ENCODE measurements at places on chromosomes 4 and X.

- DNase-seq, result no peak
Observed at GRCh38 chr4:8159537-8160232, 1.1 kb upstream of the ABLIM2 start.

GRCh38 chr4:20532871-20533870, 167.1 kb upstream of the PACRGL start:
- no peak for DNase-seq

- DNase-seq, result no peak
Observed at GRCh38 chr4:76486588-76487276, 51.7 kb downstream of the SHROOM3 start.

DNA sequence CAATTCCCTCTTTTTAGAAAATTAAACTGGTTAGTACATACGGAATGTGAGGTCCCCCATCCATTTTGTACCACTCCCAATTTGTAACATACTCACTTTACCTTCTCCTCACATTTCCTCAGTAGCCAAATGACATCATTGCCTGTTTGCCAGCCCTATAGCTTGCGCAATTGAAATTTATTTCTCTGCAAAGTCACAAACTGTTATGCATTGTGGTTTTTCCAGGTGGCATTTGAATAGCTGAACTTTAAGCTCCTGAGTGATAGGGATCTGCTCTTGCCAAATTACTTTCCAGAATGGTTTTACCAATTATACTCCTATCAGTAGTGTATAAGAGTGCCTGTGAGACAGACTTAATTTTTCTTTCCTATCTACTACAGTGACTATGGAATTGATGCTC, 7.7 kb downstream of the COL4A5 start:
- DNase-seq, result no peak

DNA sequence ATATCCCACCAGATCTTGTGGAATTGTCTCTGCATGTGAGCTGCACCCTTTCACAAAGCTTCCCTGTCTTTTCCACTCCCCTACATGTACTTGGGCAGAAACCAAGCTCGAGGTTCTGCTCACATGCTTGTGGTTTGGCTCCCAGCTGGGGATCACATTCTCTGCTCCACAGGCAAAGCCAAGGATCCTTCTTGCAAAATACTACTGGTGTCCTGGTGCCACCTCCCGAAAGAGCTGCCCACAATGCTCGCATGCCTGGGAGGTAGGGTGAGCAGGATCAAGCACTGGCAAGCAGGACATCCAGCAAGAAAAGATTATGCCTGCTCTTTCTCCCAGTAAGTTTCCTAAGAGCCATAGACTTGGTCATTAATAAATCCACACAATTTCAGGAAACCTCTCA, 45.1 kb upstream of the PPARGC1A start:
- no peak for DNase-seq

- DNase-seq, result no peak
Observed at GRCh38 chrX:75784680-75785491, at the start of gene MAGEE2. Gene MAGEE2, minus strand, starts transcription at chrX:75785254. Its CDS starts 203 bp downstream, at chrX:75785051.

DNA sequence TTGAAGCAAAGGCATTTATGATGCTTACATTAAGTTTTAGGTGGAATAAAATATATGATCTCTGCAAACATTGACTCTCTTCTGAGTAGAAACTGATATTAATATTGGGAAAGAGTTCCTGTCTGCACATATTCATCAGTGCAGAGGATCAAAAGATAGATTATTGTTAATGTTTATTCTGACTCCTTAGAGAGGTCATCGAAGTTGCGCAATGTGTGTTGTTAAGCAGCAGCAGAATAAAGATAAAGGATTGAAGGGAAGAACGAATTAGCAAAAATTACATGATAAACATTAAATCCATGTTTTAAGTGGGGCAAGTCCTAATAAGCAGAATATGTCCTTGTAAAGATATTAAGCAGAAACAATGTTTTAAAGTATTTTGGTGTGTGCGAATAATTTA, 72.6 kb upstream of the MBNL3 start:
- DNase-seq, result no peak

GRCh38 chrX:22534643-22535042, 261.9 kb downstream of the CBLL2 start:
- no peak for DNase-seq

DNA sequence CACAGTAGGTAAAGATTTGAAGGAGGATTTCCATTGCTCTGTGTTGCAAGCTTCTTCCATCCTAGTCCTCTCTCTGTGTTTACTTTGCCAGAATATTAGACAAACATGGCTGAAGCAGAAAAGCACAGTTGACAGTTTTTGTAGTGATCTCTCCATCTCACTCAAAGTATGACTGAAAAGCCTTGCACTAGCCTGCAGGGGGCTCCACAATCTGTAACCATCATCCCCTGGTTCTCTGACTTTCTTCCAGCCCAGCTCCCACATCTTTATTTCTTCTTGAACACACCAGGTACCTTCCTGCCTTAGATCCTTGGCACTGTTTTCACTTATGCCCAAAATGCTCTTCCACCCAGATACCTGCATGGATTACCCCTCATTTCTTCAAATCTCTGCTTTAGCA, 34.1 kb upstream of the HHIP start:
- DNase-seq, result no peak

DNA sequence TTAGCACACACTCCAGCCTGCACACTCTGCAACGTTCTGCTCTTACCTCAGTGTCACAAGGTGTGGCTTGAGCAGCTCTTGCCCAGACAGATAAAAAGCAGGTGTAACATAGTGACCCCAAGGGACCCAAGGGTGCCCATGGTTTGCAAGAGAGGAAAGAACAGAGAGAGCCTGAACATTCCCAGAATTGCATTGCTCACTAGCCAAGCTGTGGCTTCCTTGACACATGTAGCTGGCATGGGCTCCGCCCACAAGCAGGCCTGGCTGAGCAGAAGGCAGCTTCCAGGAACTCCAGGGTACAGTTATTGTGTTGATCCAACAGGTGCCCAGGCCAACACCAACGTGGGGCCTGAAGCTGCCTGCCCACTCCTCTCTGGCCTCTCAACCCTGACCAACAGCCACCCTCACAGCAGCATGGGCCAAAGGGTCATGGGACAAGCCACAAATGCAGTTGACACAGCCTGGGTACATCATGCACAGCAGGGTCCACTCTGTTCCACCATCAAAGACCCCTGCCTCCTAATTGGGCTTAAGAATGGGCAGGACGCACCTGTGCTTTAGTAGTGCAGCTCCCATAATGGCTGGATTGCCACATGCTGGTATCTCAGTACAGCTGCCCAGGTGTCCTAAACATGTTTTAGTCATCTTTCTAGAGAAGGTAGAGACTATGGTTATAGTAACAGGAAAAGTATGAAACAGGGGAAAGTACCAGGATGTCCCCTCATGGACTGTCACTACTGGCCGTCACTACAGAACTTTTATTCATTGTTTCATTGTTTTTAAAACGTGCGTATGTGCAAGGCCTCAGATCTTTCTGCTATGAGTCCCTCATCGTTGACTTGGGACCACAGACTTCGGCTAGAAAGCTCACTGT, 73.7 kb upstream of the ACSL1 start:
- DNase-seq, result no peak

DNA sequence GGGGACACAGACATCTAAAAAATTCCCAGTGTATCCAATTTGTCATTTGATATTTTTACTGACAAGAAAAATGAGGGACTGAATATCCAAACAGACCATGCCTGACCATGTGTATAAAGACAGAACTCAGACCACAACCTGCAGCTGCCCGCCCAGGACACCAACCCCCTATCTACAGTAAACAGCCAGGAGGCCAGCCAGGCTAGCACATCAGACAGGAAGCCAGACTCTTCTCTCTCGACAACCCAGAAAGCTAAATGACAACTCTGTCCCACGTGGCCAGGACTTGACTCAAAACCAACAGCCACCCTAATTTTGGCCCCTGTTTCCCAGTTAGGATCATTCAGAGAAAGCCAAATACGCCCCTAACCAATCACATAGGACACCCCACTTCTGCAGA, 15.1 kb downstream of the AFAP1 start:
- DNase-seq, result no peak

- no peak for DNase-seq
Observed at GRCh38 chr4:38320343-38320695, 343.7 kb upstream of the KLF3 start.

GRCh38 chr4:137299281-137299680, 233.0 kb downstream of the PCDH18 start:
- no peak for DNase-seq

- no peak for DNase-seq
Observed at GRCh38 chr4:5685296-5685695, 23.1 kb downstream of the EVC2 start.

DNA sequence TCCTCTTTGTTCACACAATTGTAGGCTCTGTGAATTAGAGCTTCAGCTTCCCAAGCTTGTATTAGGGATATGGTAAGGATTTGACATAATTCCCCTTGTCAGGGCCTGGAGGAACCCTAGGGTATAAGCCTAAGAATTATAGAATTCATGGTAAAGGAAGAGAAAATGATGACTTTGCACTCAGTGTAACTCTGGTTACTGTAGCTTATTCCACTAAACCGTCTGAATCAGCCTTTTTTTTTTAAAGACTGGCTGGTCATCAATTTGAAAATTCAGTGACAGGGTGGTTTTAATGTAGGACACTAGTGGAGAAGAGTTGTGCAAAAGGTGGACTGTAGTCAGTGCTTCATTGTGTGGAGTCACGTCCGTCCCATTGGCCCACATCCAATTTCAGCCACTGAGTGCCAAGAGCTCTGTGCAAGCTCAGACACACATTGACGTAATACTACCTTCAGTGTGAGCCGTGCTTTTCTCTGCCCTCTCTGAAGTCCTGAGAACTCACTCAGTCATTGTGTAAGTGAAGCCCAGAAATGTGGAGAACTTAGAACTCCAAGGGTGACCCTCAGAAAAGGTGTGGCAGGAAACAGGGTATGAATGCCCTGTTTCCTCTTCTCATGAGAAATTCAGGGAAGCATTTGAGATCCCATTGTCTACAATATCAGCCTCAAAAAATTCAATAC, 449.8 kb downstream of the C4orf33 start:
- no peak for DNase-seq

- no peak for DNase-seq
Observed at GRCh38 chrX:65871671-65872311, 168.1 kb downstream of the VSIG4 start.
